ENCODE measurements at places on chromosomes 6 and 20. TPM values are rescaled to one million over a fixed set of nuclear protein-coding genes. Genes with fewer than 3 reads are reported as not detected.
A peak's percentile ranks its signal among the peaks of the same experiment; 100 is the strongest.

DNA sequence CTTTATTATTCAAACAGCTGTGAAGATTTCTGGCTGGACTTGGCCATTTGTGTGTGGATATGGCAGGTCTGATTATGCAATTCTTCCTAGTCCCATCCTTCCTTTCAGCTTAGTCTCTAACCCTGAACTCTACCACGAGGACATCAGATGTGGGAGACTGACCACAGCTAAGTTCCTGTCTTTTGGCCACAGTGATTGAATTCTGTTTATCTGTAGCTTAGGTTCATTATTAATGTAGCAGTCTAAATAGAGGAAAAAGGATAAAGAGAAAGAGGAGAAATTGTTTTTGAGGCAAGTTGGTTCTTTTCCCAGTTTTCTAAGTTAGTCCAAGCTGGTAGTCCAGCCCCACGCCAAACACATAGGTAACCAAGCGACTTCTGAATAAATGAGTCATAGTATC is 598.9 kb downstream of the RFPL4B start:
- DNase-seq, result peak; percentile 66

- DNase-seq, result no peak
These were observed 869.8 kb upstream of the EPHA7 start for GRCh38 chr6:94289131-94289530.

- DNase-seq, result peak; percentile 62
These were observed 3.4 kb upstream of the TUBB2B start for GRCh38 chr6:3230900-3231246.

DNA sequence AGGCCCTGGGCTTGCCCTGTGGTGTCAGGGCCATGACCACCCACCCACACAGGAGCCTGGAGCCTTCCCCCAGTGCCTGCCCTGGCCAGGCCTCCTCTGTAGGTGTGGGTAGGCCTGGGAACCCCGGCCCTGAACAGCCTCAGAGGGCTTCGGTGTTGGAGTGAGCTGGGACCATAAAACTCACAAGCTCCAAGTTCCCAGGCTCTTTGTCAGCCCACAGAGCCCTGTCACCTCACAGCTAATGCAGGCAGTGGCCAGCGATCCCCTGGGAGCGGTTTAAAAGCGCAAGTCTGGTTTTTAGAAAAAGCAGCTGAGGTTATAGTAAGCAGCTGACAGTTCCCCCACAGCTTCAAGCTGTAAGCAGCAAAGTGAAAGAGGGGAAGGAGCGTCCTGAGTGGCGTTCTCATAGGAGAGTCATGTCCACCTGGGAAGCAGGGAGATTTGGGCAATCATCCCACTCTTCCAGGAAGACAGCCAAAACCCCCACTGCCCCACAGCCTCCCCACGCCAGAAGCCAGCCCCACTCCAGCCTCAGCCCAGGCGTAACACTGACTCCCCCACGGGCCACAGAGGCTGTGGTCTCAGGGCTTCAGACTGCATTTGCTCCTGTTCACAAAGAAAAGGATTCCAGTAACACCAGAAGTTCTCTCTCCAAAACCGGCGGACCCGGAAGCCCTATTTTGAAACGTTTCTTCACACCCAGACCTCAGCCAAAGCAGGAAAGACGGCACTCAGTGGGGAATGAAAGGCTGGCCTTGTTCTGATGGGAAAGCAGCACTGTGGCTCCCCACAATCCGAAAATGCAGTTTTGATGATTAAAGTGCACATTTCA is 34.3 kb upstream of the FOXC1 start:
- DNase-seq, result peak; percentile 94

DNA sequence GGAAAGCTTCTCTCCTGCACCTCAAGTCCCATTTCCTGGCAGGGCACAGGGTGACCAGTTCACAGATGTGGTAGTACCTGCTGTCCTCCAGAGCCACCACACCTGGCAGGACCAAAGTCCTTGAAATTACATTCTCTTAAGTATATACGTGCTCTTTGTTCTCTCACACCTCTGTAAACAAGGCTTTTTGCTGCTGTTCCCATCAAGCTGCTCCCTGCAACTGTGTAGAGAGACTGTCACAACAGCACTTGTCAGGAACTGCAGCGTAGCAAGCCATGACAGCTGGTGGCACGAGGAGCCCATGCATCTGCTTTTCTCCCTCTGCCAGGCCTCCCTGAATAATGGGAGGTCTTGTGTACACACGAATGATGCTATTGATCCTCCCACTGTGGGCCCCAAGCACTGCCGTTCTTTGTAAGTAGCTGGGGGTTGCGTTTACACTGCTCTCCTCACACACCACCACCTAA is 431.8 kb downstream of the CD83 start:
- no peak for DNase-seq

- DNase-seq, result no peak
These were observed 17.4 kb upstream of the SDHAF4 start for GRCh38 chr6:70549327-70549726.

GRCh38 chr6:20744911-20745557 is 210.8 kb downstream of the CDKAL1 start:
- no peak for DNase-seq

DNA sequence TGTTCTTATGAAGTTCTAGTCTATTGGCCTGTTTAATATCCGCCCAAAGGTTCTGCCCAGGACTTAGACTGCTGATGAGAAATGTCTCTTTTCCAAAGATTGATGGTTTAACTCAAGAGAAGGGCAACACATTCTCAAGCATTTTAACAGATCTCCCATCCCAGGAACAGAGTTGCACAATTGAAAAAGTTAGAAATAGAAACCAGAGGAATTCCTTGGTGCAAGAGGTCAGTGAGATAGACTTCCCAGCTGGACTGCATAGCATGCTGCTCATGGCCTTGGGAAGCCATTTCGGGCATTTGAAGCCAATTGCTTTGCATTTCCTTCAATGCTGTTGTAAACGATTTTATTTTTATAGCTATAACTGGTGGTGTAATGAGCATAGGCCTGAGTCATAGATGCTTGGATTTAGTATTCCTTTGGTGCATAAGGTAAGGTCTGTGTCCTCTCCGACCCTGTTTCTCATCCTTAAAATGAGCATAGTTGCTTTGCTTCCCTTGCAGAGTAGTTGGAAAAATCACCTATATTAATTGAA is 292.2 kb upstream of the JAG1 start:
- peak; percentile 26 for DNase-seq

DNA sequence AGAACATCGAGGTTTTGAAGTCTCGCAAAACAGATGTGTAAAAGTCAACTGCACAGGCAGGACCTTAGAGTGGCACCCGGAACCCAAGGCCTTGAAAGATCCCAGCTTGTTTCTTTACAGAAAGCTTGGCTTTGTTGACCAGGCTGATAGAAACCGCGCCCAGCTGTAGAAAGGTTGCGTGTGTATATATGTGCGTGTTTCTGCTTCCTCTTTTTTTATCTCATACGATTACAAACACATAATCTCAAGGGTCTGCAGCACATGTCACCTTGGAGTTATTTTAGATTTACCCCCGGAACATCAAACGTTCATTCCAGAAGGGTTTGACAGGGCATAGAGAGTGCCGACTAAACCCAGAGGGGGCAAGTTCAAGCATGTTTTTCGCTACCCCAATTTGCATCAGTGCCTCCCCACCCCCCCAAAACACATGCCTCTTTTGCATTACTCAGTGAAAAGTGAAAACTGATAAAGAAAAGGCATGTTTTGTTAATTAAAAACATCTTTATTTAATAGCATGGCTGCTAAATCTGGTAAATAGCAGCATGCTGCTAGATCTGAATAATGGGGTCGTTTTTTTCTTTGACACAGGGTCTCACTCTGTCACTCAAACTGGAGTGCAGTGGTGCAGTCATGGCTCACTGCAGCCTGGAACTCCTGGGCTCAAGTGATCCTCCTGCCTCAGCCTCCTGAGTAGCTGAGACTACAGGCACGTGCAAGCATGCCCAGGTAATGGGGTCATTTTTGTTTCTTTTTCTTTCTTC is 33.2 kb upstream of the NCOA3 start:
- no peak for DNase-seq

GRCh38 chr6:70790483-70791224 is 123.0 kb downstream of the SMAP1 start:
- DNase-seq, result no peak

DNA sequence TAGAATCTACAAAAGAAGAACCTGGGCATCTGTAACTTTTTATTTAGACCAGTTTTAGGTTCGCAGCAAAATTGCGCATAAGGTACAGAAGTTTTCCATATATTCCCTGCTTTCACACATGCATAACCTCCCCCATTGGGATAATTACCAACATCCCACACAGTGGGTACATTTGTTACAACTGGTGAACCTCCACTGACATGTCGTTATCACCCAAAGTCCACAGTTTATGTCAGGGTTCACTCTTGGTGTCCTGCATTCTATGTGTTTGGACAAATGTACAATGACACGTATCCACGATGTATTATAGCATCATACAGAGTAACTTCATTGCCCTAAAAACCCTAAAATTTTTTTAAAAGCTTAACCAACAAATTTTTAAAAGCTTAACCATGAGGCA is 109.7 kb downstream of the SMLR1 start:
- no peak for DNase-seq

DNA sequence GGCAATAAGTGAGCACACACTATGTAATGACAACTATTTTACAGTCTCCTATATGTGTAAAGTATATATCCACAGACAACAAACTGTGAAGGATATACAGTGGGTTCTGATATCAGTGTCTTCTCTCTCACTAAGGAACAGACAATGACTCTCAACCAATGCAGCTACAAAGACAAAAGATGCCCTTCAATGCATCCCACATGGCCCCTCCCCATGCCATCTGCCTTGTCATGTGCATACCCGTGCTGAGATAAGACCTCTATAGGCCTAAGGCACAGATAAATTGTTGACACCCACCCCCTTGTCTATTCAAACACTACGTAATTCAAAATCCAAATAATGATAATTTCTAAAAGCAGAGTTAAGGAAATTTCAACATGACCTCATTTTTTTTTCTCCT is 1123.5 kb upstream of the MAP3K7 start:
- no peak for DNase-seq

DNA sequence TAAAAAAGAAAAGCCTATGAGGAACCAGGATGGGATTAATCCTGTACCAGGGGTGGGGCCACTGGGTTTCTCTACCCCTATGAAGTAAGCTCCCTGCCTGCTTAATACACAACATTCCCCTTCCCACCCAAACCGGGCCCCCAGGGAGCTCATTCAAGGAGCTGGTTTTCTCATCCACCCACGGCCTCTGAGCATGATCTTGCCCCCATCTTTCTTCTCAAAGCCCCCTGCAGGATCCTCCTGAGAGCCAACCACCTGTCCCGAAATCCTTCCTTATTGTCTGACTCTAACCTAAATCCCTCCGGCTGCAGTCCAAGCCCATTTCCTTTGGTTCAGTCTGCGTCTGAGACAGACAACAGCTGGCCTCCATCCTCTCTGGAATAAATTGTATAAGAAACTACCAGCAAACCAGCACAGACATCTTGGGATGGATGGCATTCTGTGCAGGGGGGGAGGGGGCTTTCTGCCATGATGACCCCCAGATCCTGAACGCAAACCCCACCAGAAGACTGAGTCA is 21.0 kb downstream of the KCNK5 start:
- DNase-seq, result no peak

DNA sequence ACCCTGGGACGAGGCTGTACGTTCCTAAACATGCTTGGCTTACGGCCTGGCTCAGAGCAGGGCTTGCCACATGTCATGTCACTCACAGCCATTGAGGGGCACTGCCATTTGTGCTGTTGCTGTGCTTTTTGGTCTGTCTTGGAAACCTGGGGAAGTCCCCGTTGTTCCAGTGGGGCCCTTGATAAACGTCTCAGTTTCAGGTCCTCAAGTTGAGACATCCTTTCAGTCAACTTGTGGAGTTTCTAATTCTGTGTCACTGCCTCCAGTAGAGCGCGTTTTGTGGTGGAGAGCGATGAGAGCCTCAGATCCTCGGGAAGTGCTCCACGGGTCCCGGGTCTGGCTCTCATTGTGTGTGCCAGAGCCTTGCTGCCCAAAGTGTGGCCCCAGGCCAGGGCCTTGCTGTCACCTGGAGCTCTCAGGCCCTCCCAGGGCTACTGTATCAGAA is 43.0 kb upstream of the CCR6 start:
- peak; percentile 1 for DNase-seq

- no peak for DNase-seq
These were observed 12.4 kb downstream of the DSN1 start for GRCh38 chr20:36761125-36761524.

DNA sequence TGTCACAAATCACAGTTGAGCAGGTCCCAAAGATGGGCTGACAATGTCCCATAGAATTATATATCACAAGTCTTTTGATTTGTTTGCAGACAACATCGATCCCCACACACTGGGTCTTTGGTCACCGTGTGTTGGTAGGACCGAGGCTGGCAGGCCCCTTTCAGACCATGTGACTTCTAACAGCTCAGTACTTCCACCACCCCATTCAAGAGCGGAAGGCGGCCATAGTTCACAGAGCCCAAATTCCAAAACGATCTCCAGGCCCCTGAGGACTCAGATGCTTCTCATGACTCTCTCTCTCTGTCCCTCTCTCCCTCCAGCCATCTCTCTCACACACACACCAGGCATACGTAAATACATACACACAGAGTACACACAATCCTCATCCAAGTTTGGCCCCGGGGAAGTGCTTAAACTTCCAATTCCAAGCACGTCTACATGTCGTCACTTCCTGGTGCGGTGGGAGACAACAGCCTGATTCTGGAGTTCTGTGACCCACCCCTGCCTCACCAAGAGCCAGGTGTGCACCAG is 155.9 kb upstream of the INSM1 start:
- no peak for DNase-seq

- no peak for DNase-seq
These were observed 82.7 kb downstream of the LYRM2 start for GRCh38 chr6:89555806-89556205.

- peak; percentile 25 for DNase-seq
These were observed 210.7 kb downstream of the BCAS1 start for GRCh38 chr20:53859684-53860083.

GRCh38 chr20:31720486-31721407 is 1.9 kb downstream of the BCL2L1 start:
- no peak for DNase-seq

DNA sequence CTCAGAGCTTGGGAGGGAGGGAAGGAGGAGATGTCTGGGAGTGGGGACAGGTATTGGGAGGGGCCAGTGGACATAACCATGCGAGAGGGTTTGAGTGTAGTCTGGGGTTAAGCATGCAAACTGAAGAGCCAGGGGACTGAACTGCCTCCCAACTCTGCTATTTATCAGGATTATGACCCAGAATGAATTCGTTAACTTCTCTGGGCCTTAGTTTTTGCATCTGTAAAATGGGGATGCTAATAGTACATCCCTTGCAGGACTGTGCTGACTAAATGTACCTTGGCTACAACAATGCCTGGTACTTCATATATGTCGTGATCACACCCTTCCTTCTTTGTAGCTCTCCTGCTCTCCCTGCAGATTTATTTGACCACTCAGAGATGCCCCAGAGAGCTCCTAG is 83.6 kb downstream of the MDGA1 start:
- DNase-seq, result no peak

GRCh38 chr6:161748535-161749416 is 474.9 kb upstream of the AGPAT4 start:
- peak; percentile 34 for DNase-seq

- DNase-seq, result no peak
These were observed 1.8 kb downstream of the RALGAPA2 start for GRCh38 chr20:20710443-20711315.

FAM184A gene
- 1.5 TPM for total RNA-seq

ABCF1 gene
- 59.6 TPM for total RNA-seq

MYO6 gene
- total RNA-seq, result 9.5 TPM

ESR1 gene
- total RNA-seq, result 0.83 TPM

HIVEP2 gene
- total RNA-seq, result 18.1 TPM

ENPP5 gene
- total RNA-seq, result 0.35 TPM

SOX18 gene
- total RNA-seq, result not detected
